ENCODE measurements at places on chromosomes 7 and 10.

- DNase-seq: no peak
Measured at GRCh38 chr7:139532636-139533155, 9.2 kb downstream of the CLEC2L start.

DNA sequence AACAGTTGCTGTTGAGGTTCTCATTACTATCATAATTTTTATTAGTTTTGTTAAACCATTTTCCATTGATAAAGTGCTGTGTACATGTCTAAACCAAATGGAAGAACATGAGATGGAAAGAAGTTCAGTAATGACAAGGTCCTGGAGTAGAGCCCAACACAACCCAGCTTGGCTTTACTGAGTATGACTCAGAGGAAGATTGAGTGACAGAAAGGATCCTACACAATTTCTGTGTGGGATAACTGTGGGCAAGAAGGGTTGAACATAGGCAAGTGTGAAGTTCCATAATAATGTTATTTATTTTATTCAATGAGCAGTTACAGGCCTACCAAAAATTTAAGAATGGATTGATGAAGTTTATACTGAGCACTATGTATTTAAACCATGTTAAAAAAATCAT is 15.9 kb downstream of the PRKG1 start:
- no peak for DNase-seq

DNA sequence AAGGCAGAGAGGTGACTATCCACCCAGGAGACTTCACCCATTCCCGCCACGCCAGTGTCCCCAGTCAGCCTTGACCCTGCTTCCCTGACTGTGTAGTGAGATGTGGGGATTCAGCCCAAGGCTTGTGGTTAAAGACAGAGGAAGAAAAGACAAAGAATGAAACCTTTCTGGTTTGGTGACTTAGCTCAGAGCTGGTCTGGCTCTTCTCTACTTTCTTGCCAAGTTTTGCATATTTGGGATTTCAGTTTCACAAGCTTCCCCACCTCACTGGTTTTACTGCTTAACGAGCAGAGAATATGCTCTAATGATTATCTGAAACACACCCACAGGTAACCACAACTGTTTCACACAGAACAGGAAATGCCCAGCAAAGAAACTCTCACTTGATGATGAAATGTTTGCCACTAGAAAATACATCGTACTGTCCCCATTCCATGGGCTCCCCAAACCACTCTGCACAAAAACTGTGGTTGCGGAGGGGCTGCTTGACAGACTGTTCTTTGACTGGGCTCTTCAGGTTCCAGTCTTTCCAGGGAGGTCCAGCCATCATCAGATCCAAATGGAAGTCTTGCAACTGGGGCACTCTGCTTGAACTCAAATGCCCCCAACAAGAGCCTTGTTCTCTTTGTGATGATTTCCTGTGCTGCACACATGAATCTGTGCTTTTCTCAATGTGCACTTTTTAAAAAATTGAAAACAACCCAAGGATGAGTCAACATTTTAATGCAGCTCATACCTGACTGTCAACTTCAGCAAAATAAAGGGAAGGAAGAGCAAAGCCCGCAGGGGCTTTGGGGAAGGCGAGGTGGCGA is 95.5 kb downstream of the CTBP2 start:
- no peak for DNase-seq

DNA sequence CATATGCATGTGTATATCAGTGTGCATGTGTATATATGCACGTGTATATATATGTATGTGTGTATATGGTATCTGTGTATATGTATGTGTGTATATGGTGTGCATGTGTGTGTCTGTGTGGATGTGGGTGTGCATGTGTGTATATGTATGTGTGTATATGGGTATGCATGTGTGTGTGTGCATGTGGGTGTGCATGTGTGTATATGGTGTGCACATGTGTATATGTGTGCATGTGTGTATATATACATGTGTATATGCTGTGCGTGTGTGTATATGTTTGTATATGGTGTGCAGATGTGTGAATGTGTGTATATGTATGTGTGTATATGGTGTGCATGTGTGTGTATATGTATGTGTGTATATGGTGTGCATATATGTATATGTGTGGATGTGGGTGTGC is 245.2 kb downstream of the ADAM12 start:
- DNase-seq: no peak

DNA sequence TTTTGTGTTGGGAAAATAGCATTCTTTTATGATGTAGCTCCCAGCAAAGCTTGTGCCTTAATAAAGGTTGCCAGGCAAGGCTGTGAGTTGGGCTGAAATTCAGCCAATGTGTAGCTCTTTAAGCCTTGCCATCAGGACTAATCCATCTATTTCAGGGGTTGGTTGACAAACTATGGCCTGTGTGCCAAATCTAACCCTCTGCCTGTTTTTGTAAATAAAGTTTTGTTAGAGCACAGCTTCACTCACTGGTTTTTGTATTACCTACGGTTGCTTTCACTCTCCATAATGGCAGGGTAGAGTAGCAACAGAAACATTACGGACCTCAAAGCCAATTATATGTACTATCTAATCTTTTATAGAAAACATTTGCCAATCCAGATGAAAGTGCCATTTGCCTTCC is 638.1 kb upstream of the POT1 start:
- no peak for DNase-seq

DNA sequence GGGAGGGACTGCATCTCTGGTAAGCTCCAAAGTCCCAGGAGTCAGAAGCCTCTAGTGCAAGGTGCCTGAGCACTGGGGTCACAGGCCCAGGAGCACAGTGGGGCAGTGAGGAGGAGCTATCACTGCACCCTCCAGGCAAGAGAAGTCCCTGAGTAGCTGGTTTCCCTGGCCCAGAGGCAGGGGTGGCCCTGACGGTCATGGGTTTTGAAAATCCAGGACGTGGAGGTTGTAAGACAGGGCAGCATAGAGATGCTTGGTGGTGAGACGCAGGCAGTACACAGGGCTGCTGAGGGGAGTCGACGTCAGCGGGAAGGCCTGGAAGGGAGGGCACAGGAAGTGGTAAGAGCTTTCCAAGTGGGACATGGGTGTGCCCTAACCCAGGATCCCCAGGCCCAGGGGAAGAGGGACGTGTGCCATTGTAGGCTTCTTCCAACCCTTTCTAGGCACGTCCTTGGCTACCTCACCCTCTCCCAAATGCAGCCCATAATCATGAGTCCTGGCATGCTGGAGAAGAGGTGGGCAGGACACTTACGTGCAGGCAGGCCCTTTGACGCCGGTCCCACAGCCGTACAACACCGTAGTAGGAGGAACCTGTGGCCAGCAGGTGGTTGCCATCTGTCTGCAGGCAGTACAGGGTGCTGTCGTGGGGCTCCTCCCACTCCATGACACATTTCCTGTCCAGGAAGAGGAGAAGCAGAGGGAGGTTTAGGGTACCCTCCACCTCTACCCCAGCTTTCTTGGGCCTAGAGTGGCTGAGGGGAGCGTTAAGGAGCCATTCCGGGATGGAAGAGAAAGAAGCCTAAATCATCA is 23.2 kb downstream of the DPCD start:
- no peak for DNase-seq

GRCh38 chr7:153385502-153385901 is 626.0 kb downstream of the ACTR3B start:
- DNase-seq: no peak

DNA sequence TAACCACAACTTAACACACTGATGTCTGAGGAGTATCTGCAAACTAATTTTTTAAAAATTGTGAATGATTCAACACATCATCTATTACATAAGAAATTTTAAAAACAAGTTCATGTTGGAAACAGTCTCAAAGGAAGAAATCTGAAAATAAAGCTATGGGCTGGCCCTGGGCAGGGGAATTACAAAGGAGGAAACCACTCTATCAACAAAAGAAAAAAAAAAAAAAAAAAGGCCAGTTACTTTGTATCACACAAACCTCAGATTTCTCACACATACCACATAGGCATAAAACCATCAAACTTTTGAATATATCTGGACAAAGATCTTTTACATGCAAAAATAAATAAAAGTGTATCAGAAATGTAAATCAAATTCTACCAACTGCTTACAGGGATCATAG is 20.8 kb downstream of the TIAL1 start:
- DNase-seq: no peak

GRCh38 chr10:47055386-47056246 is 144.4 kb downstream of the PTPN20 start:
- DNase-seq: no peak

DNA sequence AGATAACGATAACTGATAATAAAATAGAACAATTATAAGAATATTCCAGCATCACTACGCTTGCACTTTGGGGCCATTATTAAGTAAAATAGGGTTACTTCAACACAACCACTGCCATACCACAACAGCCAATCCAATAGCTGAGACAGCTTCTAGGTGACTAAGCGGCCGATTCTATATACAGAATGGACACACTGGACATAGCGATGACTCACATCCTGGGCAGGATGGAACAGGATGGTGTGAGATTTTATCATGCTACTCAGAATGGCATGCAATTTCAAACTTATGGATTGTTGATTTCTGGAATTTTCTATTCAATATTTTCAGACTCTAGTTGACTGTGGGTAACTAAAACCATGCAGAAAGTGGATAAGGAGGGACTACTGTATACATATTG is 920.9 kb downstream of the LRMDA start:
- DNase-seq: no peak

DNA sequence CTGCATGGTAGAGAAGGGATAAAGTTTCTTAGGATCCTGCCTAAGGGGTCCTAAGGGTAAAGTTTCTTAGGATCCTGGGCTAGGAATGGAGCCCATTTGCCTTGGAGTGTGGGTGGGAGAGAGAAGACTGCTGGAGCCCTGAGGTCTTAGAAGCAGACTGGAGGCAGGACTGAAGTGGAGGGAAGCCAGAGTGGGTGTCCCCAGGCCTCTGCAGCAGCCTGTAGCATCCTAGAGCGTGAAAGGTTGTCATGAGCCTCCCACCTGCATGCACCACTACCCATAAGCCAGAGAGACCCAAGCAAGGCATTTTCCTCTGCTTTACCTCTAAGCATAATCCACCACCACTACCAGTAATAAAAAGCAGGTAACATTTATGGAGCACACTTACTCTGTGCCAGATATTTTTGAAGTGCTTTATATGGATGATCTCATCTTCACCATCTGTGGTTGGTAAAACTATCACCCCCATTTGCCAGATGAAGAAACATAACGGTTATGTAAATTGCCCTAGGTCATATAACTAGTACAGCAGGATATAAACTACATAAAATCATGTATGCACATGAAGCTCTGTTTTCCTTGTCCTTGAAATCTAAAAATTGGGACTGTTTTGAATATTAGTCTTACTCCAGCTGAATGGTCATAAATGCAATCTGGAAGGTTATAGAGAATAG is 103.5 kb upstream of the CCDC6 start:
- no peak for DNase-seq

- no peak for DNase-seq
Measured at GRCh38 chr10:61835069-61835945, 66.2 kb upstream of the ARID5B start.

GRCh38 chr7:13188236-13188805 is 500.9 kb downstream of the ARL4A start:
- no peak for DNase-seq

- no peak for DNase-seq
Measured at GRCh38 chr10:77289790-77290189, 347.8 kb downstream of the KCNMA1 start.

DNA sequence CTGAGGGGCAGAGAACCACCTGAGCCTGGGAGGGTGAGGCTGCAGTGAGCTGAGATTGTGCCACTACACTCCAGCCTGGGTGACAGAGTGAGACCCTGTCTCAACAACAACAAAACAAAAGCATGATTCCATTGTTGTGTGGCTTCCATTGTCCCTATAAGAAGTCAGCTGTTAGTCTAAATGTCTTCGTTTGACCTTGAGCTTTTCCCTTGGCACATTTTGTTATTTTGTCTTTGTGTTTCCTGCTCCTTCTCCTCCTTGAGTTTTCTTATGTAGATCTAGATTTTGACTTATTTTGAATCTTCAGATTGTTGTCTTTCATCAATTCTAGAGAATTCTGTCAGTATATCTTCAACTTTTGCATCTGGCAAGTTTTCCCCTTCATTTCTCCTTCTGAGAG is 13.6 kb upstream of the JAKMIP3 start:
- no peak for DNase-seq

DNA sequence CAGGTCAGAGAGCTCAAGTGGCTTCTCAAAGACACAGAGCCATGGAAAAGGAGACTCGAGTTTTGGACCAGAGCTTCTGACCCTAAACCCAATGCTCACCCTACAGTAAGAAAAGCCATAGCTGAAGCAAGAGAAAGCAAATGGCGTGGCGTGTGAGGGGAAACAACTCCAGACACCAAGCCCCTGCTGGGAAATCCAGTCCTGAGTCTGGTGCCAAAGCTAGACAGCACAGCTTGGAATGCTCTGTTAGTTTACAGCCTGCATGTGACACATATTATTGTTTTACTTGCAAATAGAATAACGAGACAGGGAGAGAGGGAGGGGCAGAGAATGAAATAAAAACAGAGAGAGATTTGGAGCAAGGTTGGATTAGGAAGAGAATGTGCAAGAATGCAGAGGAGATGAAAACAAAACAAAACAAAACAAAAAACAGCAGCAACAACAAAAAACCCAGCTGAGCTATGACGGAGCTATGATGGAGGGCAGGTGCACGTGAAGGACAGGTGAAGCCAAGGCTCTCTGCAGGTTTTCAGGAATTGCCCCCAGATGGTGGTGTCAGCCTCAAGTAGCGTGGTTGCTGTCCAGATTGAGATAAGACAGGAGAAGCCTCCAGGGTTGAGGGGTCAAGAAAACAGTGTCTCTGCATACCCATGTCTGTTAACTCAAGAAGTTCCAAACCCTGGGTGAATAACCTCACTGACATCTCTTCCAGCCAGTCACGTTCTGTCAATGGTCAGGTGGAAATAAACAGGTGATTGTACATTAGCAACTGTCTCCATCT is 69.7 kb upstream of the LRRC18 start:
- no peak for DNase-seq

DNA sequence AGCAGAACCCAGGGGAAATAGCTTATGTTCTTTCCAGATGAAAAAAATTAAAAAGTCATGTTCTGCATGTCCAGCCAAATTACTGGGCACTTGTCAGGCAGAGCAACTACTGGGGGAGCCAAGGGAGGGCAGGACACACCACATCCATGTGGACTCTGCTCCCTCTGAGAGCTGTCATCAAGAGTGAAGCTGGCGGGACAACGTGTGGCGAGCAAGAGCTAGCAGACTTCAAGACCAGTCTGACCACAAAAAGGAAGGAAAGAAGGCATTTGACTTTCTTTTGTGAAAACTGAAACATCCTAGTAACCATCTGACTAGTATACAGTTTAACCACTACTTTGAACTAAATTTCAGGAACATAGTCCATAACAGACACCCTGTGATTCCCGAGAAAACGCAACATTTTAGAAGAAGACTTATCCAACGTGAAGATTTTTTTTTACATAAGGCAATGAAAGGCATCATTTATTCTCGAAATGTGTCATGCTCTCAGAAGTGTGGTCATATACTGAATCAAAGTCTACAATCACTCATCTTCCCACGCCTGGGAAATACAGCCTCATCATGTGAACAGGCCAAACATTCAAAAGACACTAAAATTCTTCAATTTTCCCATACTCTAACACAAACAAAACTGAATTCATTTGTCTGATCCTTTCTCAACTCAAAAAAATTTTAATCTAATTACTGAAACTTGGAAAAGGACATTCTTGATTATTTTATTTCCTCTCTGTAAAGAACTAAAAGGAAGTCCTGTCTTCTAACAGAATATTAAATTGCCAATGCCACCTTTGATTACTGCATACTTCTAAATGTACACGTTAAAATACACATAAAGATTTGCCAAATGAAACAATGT is 15.5 kb downstream of the CYTH3 start:
- DNase-seq: no peak

GRCh38 chr7:72334066-72334465 is 78.1 kb downstream of the CALN1 start:
- no peak for DNase-seq

GRCh38 chr10:61821153-61821552 is 80.3 kb upstream of the ARID5B start:
- no peak for DNase-seq

GRCh38 chr7:92717993-92718716 is 118.2 kb downstream of the CDK6 start:
- DNase-seq: peak; percentile 25
